ENCODE measurements at places on chromosomes 6 and 20.
A peak's percentile ranks its signal among the peaks of the same experiment; 100 is the strongest.

DNA sequence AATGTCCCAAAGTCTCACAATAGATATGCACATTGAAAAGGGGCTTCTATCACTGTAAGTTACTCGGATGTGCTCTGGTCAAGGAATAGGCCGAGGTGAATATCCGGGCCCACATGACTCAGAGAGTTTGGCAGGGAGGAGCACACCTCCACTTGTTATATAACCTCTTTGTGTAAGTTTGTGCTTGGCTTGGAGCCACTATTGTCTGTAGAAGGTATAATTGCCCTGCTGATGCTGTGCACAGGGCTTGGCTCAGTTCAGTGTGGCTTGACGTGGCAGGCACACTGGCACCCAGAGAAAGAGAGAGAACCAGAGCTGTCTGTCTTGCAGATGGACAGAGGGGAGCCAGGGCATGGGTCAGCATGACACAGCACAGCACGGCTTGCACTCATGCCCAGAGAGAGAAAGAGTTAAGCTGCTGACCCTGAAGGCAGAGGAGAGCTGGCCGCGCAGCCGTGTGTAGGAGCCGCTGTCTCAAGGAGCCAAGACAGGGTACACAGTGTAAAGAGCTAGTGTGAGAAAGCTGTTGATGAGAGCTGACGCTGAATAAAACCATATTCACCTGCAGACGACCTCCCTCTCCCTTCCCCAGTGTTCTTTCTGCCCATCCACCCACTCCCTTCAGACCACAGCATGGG lies 482.5 kb downstream of the C6orf118 start:
- DNase-seq, result no peak

DNA sequence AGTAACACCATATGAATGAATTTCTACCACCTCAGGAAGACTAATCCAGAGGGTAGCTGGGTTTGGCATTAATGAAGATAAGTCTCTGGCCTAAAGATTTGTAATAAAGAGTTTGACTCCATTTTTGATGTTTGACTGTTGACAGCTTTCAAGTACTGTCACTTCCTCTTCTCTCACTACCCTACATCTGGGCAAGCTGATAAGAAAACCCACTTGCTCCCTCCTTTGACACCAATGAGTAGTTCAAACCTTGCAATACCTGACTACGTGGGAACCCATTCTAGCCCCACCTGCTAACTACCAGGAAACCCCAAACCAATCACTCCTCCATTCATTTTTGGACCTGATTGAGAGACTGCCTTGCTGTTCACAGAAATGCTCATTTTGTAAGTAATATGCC lies 621.5 kb downstream of the TENT5A start:
- no peak for DNase-seq

- DNase-seq, result no peak
These were observed 148.3 kb downstream of the RFX6 start for GRCh38 chr6:117025310-117025709.

- DNase-seq, result no peak
These were observed 26.1 kb upstream of the ADTRP start for GRCh38 chr6:11804701-11805100.

DNA sequence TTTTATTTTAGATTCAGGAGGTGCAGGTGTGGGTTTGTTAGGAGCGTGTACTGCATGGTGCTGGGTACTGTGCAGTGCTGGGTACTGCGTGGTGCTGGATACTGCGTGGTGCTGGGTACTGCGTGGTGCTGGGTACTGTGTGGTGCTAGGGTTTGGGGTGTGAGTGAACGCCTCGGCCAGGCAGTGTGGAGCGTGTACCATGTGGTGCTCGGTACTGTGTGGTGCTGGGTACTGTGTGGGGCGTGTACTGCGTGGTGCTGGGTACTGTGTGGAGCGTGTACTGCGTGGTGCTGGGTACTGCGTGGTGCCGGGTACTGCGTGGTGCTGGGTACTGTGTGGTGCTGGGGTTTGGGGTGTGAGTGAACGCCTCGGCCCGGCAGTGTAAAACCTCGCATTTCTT lies 62.9 kb downstream of the WDR27 start:
- no peak for DNase-seq

DNA sequence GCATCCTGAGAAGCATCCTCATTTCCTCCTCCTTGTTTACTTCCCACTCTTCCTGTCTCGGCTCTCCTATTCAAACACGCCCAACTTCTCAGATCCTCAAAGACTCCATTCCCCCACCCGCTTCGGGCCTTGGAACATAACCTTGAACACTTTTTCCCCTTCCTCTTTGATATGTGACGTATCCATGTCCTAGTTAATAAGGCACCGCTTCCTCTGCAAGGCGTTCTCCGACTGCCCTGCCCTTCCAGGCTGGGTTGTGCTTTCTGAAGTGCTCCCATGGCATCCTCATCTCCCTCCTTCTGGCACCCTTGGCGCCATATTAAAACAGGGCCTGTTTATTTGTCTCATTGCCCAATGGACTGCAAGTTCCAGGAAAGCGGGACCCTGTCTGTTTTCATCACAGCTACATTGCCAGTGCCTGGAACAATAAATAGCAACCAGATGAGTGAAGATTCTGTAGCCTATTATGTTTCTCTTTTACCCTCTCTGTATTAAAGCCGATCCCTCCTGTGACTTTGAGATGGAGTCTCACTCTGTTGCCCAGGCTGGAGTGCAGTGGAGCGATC lies 115.3 kb upstream of the TRAF3IP2 start:
- no peak for DNase-seq

GRCh38 chr20:25039697-25040437 lies 18.1 kb downstream of the ACSS1 start:
- DNase-seq, result no peak

DNA sequence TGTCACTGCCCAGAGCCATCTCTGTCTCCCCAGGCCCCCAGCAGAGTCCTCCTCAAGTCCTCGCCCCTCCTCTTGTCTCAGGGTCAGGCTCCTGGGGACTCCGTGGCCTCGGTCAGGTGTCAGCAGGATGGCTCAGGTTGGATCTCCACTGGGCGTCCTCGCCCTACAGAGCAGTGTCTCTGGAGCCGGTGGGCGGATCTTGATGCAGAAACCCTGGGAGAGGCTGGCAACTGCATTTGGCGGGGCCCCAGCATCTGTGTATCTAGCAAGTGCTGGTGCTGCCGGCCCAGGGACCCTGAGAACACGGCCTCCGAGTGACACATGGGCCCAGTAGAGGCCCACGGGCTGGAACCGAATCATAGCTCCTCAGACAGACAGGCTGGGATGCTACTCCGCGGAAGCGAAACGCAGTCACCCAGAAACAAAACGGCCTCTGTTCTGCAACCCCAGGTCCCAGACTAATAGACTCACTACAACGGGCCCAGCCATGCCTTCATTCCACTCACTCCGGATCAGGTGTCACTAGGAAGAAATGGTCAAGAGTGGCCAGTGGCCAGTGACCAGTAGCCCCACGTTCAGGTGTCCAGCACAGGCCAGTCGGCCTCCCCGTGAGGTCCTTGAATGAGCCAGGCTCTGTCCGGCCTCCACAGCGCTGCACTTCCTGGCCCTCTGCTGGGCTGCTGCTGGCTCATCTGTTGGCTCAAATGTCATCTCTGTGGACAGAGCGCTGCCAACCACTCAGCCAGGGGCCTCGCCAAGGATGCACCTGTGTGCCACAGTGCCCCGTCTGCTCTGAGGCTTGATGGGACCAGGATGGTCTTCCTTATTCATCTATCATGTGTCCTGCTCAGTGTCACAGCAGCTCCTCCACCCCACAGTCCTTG lies 12.6 kb upstream of the FRMD1 start:
- DNase-seq, result no peak

DNA sequence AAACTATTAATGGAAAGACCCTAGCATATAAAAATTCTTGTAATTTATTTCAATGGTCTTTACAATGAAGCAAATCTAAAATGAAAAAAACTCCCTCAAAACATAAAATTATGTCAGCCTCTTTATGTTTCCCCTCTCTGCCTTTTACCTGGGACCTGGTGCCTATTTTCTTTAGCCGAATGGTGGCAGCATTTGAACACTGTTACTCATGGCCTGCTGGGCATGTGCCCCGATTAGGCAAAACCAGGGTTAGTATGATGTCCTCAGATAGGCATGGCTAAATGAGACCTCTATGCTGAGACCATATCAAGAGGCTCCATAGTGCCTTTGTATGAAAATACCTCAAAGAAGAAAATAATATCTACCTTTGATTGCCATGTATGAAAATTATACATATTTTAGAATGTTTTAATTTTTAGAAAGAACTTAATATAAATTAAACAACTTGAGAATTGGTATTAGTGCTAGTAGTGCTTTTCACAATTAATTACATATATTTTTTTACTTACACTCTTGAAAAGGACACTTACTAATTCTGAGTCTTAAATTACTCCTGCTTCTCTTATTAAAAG lies 22.5 kb upstream of the C6orf58 start:
- peak; percentile 47 for DNase-seq

- DNase-seq, result no peak
These were observed 50.0 kb downstream of the DCDC2 start for GRCh38 chr6:24307881-24308280.

GRCh38 chr6:1481286-1481685 lies 91.9 kb downstream of the FOXF2 start:
- DNase-seq, result no peak

DNA sequence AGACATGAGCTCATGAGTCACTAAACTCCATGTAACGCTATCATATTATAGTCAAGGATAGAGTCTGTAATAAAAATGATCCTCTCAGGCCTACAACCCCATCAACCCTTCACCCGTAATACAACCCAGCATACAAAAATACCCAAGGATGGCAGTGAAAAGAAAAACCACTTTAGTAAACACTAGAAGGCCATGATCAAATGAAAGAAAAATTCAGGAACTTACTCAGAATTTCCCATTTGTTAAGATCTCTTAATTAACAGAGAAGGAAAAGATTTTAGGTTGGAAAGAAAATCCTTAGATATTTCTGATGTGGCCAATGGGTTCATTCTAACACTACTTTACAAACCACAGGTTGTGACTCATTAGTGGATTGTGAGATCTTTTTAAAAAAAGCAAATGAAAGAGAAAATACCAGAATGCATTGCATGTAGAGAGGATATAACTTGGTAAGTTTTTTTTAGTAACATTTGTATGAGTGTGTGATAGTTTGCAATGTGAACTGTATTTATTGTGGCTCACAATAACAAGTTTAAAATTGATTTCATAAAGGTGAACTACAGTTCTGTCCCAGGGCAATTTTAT lies 8.0 kb upstream of the UBE2J1 start:
- DNase-seq, result peak; percentile 48

- no peak for DNase-seq
These were observed 1567.8 kb upstream of the DEFB115 start for GRCh38 chr20:29689411-29690225.

GRCh38 chr6:35948725-35949124 lies 27.8 kb upstream of the SRPK1 start:
- DNase-seq, result peak; percentile 21

DNA sequence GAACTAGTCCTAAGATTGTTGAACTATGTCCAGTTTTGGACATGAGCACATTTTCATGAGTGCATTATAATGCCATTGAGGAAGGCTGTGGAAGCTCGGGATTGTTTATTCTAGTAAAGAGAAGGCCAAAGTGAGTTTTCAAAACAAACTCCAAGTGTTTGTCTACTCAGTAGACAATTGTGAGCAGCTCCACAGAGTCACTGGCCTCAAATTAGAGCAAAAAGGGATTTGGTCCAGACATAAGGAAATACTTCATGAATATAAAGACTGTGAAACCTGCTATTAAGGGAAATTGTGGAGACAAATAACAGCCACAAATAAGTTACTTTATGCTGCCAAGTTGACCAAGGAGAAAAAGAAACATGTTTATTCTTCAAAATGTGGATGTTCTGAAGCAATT lies 42.6 kb upstream of the PREP start:
- DNase-seq, result no peak

- DNase-seq, result no peak
These were observed 11.1 kb downstream of the RRAGD start for GRCh38 chr6:89400912-89401399.

DNA sequence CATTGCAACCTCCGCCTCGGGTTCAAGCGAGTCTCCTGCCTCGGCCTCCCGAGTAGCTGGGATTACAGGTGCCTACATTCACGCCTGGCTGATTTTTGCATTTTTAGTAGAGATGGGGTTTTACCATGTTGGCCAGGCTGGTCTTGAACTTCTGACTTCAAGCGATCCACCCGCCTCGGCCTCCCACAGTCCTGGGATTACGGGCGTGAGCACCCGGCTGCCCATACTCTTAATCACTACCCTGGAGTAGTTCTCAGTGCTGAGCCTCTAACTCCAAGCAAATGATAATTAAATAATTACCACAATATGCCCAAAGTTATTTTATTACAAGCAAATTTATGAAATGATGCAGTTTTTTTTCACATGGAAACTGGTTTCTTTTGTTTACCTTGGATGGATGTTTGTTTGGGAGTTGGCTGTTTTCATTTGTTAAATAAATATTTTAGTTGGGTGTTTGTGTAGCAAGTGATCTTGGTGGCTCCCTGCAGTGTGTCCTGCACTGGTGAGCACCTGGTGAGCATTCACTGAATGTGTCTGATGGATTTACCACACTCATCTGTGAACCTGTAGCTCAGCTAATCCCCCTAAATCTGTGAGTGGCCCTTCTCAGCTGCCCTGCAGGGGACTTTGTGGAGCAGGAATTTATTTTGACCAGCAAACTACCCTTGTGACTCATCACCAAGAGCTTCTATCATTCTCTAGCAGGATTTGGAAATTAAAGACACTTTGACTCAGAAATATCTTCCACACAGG lies 36.9 kb downstream of the UTRN start:
- DNase-seq, result no peak

- DNase-seq, result no peak
These were observed 123.0 kb upstream of the POU3F2 start for GRCh38 chr6:98711380-98711779.

- no peak for DNase-seq
These were observed 172.4 kb downstream of the PLCB4 start for GRCh38 chr20:9241232-9241692.

DNA sequence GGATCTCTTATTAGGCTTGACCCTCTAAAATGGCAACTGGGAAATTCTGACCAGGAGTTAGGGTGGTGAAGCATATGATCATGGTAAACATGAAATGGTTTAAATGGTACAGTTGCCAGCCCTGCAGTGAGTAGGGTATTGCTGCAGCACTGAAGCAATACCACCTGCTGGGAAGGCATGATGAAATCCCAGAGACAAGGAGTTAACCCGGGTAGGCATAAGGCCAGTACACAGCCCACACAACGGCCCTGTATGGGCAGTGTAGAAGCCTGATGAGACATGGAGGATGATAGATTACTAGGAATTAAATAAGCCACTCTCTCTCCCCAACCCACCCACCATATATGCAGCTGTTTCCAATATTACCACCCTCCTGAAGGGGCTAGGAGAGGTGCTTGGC lies 197.4 kb upstream of the MOCS1 start:
- no peak for DNase-seq

GRCh38 chr20:1955217-1955616 lies 38.6 kb downstream of the PDYN start:
- DNase-seq, result no peak

- no peak for DNase-seq
These were observed 74.9 kb downstream of the HS3ST5 start for GRCh38 chr6:114267897-114268296.

DNA sequence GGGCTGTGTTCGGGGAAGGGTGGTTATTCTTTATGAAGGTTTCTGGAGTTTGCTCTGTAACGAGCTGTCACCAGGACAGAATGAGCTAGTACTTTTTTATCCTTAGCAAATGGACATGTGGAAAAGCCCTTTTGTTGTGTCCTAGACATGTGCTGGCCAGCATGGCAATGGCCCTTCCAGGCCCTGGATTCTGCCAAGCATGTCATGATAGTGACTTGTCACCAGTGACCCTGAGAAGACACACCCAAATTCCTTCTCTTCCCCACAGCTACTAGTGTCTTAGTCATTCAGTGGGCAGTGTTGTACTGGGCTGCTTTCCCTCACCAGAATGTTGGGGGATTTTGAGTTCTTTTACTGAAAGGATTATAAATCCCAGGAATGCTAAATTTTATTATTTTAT lies 74.0 kb upstream of the XRN2 start:
- no peak for DNase-seq

Measured in activated CD4-positive, alpha-beta T cell treated with anti-CD3 and anti-CD28 coated beads, Interleukin-2, amount 50 U/mL, for 16 hours (primary cell).